Stimulated activated CD4-positive, alpha-beta T cell treated with anti-CD3 and anti-CD28 coated beads, Interleukin-2, amount 100 ng/mL, for 24 hours (primary cell): ENCODE measurements at places on chromosomes 11 and 22.

- DNase-seq, result no peak
Measured at GRCh38 chr11:26575946-26576345, 3.9 kb upstream of the MUC15 start.

DNA sequence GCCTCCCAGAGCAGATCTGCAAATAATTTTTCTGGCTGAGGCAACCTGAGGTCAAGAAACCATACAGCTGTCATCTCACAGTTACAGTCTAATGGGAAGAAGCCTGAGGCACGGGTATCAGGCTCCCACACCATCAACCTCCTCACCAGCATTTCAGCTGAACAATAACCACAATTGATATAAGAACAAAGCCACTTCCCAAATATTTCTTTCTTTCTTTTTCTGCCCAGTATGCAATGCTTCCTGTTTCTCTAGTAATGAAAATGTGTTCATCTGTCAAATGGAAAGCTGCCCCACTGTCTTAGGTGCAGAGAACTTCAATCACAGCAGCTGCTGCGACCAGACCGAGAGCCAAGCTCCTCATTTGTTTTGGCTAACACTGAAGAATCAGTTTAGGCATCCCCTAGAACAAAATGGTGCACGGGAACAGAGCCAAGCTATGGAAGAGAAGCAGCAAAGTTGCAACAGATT lies 108.4 kb downstream of the BLID start:
- no peak for DNase-seq

DNA sequence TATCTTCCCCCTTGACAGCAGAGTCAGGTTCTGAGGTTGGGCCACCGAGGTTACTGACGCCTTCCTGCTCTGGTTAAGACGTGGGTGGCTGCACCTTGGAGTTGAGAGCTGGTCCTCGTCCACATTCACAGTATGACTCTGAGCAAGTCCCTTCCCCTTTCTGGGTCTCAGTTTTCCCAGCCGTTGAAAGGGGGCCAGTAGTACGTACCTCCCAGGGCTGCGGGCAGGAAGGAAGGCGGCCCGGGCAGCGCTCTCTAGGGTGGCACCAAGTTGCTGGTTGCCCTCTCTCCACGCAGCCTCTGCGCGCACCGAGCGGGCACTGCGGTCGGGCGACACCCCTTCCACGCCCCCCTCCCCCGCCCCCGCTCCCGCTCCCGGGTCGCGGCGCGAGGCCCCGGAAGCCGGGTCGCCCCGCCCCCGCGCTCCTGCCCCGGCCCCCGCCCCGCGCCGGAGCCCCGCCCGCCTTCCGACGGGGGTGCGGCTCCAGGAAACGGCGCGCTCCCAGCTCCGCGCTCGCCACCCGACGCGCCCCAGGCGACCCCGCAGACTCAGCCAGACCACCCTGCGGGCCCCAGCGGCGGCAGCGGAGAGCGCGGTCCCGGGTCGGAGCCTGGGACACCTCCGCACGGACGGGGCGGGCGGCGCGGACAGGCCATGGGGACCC lies at the start of gene EHBP1L1:
Gene EHBP1L1, plus strand, starts transcription at position 486 of the 664 bp plus-strand sequence. CDS start 250 bp downstream, outside the sequence.
- DNase-seq, result peak; percentile 74

DNA sequence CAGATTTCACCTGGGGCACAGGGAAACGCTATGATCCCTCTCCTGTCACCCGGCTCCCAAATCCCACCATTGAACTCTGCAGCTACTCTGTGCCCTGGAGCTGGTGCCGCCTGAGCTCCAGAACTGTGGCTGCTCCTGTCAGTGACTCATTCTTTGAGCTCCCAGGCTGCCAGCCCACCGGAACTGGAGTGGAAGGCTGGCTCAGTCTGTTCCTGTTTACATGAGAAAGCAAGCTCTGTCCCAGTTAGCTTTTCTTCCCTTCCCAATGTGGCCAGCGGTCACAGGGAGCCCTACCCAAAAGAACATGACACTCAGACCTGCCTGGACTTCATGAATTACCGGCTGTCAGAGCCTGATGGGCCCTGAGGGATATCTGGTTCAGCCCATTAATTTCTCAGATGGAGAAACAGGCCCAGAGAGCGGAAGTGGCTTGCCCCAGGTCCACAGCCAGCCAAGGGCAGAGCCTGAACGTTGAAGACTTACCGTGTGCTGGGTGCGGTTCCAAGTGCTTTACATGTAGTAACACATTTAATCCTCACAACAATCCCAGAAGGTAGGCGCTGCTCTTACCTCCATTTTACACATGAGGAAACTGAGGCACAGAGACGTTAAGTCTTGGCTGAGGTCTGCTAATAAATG lies 23.8 kb upstream of the IGSF22 start:
- no peak for DNase-seq

DNA sequence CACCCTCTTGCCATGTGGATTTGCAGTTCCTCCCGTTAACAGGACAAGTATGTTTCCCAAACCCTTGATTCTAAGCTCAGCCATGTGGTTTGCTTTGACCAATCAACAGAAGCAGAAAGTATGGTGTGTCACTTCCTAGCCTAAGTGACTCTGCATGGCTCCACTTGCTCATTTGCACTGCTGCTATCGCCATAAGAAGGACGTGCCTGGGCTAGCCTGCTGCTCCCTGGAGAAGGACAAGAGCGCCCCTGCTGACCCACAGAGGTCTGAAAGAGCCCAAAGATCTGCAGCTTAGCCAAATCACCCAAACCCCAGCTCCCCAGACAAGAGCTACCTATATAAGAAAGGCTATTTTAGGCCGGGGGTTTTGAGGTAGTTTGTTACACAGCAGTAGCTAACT lies 18.0 kb downstream of the TBRG1 start:
- DNase-seq, result no peak

GRCh38 chr11:128893578-128894285 lies 2.6 kb downstream of the KCNJ5 start:
- no peak for DNase-seq

- DNase-seq, result no peak
Measured at GRCh38 chr22:29230972-29231875, 25.5 kb downstream of the EMID1 start.
